ENCODE measurements at places on chromosomes 7 and 10.

GRCh38 chr10:69065406-69066361 is 22.2 kb upstream of the SRGN start:
- no peak for DNase-seq

- DNase-seq: no peak
Measured at GRCh38 chr7:139777948-139778841, at the start of gene HIPK2. HIPK2 (minus strand) TSS chr7:139777998; CDS start chr7:139777623, 375 bp downstream.

DNA sequence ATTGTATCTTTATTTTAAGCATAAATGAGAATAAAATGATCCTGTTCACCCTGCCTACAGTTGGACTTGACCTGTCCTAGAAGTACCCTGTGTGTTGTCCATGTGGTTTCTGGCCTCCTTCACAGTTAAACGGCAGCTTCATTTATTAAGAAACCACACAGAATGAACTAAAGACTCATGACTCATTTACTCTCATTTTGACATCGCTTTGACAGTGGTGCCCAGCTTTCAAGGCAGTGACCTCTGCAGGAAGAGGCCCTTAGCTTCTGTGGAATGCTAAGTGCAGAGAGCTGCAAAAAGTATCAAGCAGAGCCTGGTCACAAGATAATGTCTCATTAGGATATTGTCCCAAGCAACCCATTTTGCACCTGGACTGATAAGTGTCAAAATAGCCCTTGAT is 93.4 kb downstream of the AVL9 start:
- DNase-seq: no peak

DNA sequence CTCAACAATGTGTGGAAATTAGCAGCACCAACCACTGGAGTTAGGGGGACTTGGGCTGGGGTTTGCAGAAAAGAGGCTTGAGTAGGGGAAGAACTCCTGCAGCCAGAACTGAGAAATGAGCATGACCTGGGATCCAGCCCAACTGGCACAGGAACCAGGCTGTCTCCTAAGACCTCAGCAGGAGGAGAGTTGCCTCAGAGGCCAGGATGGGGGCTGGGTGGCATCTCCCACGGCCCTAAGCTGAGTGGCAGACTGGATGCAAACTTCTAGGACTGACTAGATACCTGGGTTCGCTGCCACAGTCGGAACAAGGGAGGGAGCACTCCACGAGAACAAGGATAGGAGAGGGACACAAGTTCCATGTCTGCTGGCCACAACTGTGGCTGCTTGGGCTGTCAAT is 62.6 kb downstream of the RNF32 start:
- DNase-seq: no peak

- no peak for DNase-seq
Measured at GRCh38 chr10:29559996-29560395, 74.8 kb downstream of the SVIL start.

DNA sequence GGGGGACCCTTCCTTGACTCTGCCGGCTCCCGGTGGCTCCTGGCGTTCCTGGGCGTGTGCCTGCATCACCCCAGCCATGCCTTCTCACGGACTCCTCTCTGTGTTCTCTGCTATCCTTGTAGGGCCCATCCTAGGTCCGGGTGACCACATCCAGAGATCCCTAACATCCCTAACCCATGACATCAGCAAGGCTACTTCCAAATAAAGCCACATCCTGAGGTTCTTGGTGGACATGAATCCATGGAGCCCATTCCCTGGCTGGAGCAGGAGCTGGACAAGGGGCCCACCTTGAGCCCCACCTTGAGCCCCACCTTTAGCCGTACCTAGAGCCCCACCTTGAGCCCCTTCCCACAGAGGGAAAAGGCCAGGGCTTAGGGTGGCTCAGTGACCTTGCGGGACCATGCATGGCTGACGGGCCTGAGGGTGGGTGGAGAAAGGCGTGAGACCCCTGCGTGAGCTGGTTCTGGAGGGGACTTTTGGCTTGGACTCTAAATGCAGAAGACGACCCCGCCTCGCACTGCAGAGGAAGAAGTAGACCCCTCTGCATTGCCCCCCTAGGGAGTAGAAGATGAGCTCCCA is 58.5 kb upstream of the INPP5A start:
- DNase-seq: no peak

All from NK-92 treated with Interleukin-12 subunit alpha and Interleukin-12 subunit beta, amount 100 ng/mL, for 24 hours (cell line).